Ovary (tissue), 10 donors: ENCODE measurements at places on chromosomes 5 and 9.

DNA sequence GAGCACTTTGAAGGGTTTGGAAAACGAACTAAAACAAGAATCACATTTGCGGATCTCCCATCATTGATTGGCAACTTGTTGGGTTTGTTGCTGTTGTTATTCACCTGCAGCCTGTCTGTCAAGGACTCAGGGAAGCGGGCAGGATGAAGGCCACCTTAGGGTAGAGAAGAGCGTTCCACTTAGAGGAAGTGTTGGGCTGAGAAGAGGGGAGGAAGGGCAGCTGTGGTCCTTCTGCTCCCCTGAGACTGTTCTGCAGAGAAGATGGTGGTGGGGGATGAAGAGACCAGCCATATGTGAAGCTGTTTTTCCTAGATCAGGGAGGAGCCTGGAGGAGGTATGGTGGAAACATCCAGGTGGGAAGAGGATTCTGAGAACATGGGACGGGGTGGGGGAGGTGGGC, 70.6 kb upstream of the CPEB4 start:
- no peak overlapping the region for H3K27ac ChIP-seq
- no peaks in the 10 kb centered on the region for H3K27me3 ChIP-seq
- DNase-seq: no peak
- H3K4me1 ChIP-seq: no peaks in the 10 kb centered on the region

DNA sequence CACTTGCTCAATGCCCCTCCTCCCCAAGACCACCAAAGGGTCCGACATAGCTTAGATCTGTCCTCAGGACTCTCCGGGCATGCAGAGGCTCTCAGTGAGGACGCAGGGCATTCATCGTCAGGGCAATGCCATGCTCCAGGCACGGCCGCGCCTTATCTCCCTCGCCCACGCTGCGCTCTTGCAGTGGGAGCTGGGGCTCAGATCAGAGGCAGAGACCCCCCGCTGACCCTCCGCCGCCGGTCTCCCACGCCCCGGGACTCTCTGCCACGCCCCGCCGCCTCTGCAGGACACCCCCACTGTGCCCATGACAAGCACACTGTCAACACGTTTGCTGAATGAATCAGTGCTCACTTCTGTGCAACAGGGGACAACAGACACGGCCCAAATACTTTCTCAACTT, 140.7 kb downstream of the ADAMTS2 start:
- DNase-seq: no peak
- H3K4me3 ChIP-seq: no peak overlapping the region
- H3K36me3 ChIP-seq: no peaks in the 10 kb centered on the region
- no peak overlapping the region for H3K27ac ChIP-seq
- no peaks in the 10 kb centered on the region for H3K4me1 ChIP-seq

DNA sequence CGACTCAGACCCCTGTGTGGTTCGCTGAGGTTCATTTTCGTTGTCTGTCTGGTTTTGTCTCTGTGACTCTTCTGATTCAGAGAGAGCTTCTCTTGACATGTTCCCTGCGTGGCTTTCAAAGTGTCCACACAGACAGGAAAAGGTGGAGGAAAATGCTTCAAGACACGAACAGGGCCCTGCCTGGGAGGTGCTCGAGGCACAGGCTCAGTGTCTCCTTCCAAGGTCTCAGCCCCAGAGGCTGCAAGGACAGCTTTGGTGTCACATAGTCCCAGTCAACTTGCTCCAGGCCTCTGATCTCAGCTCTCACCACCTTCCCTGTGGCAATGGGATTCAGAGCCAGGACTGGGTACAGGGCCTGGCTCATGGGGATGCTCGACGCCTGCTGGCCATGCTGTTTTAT, 51.6 kb upstream of the SARDH start:
- DNase-seq: no peak
- no peaks in the 10 kb centered on the region for H3K27me3 ChIP-seq
- no peak overlapping the region for H3K27ac ChIP-seq

DNA sequence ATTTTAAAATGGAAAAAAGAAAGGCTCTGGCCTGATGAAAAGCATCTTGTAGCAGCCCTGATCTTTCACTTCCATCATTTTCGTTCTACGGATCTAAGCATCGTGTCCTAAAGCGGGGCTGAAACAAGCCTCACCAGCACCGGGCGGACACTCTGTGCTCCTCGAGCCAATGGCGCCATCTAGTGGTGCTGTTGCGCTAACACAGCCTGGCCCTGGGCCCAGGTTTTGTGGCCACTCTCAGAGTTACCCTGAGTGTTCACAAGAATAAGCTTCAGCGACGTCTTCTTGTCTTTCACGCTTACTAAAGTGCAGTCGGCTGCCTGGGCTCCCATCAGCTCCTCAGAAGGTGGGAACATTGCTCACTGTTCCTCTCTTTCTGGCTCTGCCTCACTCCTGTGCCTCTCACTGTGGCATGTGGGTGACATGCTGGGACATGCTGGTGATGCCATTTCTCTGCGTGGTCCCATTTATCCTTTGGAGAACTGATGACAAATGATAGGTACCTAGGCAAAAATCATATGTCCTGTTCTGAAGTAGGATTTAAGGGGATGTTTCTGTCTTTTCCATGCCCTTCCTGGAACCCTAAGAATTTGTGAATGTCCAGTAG, 32.7 kb downstream of the DMRT3 start:
- H3K36me3 ChIP-seq: no peaks in the 10 kb centered on the region
- H3K27me3 ChIP-seq: no peaks in the 10 kb centered on the region
- H3K4me1 ChIP-seq: no peaks in the 10 kb centered on the region
- DNase-seq: peak; percentile 57
- H3K4me3 ChIP-seq: no peak overlapping the region

DNA sequence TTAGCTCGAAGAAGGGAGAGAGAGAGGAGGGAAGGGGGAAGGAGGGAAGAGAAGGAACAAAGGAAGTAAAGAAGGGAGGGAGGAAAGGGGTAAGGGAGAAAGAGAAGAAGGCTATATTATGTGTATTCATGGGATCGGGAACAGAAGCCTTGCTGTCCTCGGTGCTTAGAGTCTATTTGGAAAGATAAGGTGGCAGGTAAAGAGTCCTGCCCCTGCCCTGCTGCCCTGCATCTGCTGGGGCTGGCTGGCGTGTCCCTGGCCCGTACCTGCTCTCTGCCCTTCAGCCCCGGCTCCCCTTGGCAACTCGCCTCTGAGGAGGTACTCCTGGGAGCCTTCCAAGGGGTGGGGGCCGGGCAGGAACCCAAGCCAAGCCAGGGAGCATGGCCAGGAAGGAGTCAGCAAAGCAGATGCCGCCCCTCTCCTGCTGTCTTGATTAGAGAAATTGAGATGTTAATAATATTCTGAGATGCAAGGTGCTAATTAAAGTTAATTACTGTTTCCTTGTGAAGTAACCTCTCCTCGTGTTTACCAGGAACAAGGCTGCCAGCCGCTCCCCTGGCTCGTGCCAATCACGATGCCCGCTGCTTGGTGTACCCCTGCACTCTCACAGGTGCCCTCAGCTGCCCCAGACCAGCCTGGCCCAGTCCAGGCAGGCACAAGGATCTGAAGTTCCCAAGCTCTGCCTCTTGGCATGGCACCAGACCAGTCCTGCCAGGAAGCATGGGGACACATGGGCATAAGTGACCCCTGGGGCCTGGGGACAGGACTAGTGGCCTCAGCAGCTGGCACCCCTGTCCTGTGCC, 36.6 kb downstream of the PCDH1 start:
- DNase-seq: no peak
- no peaks in the 10 kb centered on the region for H3K36me3 ChIP-seq
- H3K4me3 ChIP-seq: no peak overlapping the region
- H3K27me3 ChIP-seq: no peaks in the 10 kb centered on the region
- H3K27ac ChIP-seq: no peak overlapping the region

- H3K4me3 ChIP-seq: no peak overlapping the region
- DNase-seq: no peak
- H3K4me1 ChIP-seq: peaks cover 2% of the 10 kb centered on the region
- H3K27ac ChIP-seq: no peak overlapping the region
Measured at GRCh38 chr5:137737349-137738131, 1.7 kb upstream of the KLHL3 start.

DNA sequence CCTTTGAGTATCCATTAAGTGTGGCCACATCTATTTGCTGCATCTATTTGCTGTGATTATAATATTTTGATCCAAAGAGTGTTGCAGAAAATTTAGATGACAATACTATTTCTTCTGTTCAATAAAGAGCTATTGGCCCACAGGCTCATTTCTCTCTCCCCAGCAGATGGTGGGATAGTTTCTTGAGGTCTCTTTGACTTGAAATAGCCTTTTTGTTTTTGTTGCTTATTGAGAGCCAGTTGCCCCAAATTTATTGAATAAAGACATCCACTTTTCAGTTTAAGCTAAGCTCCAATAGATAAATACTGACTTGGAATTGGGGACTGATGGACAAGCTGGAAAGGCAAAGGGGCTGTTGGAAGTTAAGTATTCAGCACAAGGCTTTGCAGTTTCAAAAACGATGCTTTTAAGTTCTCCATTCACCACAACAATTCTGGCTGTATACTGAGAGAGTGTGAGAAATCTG, 290.1 kb upstream of the MPDZ start:
- H3K27me3 ChIP-seq: no peaks in the 10 kb centered on the region
- no peak overlapping the region for H3K27ac ChIP-seq
- DNase-seq: no peak
- H3K4me1 ChIP-seq: peaks cover 7% of the 10 kb centered on the region

DNA sequence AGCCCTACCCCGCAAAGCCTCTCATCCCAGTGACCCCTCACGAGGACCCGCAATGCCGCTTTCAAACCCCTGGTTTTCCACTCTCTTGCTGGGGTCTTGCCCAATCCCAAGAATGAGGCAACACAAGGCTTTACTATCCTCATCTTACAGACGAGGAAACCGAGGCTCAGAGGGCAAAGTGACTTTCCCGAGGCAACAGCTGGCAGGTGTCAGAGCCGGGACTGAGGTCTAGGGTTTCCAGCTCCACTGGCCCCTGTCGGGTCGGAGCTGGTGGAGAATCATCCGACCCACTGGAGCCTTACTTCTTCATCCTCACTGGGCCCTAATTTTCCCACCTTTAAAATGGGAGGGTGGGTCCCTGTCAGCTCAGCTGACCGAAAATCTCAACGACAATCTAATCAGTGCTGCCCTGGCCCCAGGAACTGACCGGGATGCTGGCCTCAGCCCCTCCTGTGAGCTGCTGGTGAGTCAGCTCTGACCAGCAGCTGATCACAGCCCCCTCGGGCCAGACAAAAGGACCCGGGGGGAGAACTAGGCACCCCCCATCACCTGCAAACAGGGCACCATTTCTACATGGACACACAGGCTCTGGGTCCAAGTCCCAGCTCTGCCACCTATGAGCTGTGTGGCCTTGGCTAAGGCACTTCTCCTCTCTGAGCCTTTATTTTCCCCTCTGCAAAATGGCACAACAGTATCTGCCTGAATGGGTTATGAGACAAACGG, 72.7 kb upstream of the STXBP1 start:
- H3K27me3 ChIP-seq: no peaks in the 10 kb centered on the region
- DNase-seq: no peak
- peaks cover 32% of the 10 kb centered on the region for H3K4me1 ChIP-seq
- H3K36me3 ChIP-seq: no peaks in the 10 kb centered on the region
- H3K27ac ChIP-seq: peak overlapping the region; percentile 30
- no peak overlapping the region for H3K4me3 ChIP-seq

- no peak overlapping the region for H3K4me3 ChIP-seq
- no peaks in the 10 kb centered on the region for H3K36me3 ChIP-seq
- H3K4me1 ChIP-seq: no peaks in the 10 kb centered on the region
- H3K27me3 ChIP-seq: no peaks in the 10 kb centered on the region
- H3K27ac ChIP-seq: no peak overlapping the region
Measured at GRCh38 chr9:100216178-100216787, 117.2 kb downstream of the INVS start.

DNA sequence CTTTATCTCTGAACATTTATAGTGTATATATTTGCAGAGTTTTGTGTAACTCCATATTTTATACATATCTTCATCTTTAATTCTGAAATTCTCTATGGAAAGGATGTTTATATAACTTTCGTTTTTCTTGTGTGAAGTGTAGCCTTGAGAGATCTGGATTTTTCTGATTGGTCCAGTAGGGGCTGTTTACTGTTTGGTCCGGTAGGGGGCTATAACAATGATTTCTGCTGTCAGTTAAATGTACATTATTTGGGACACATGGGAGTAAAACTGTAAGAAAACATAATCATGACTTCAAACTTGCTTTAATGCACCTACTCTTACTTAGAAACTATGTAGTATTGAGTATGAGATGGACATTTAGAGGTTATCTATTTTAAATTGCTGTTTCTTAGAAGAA, 527.1 kb upstream of the ARRDC3 start:
- no peaks in the 10 kb centered on the region for H3K36me3 ChIP-seq
- no peaks in the 10 kb centered on the region for H3K27me3 ChIP-seq
- H3K4me1 ChIP-seq: no peaks in the 10 kb centered on the region
- no peak for DNase-seq
- no peak overlapping the region for H3K27ac ChIP-seq

- H3K4me1 ChIP-seq: no peaks in the 10 kb centered on the region
- no peaks in the 10 kb centered on the region for H3K27me3 ChIP-seq
- DNase-seq: no peak
- H3K4me3 ChIP-seq: no peak overlapping the region
Measured at GRCh38 chr5:95392593-95393182, 1.5 kb downstream of the FAM81B start.

DNA sequence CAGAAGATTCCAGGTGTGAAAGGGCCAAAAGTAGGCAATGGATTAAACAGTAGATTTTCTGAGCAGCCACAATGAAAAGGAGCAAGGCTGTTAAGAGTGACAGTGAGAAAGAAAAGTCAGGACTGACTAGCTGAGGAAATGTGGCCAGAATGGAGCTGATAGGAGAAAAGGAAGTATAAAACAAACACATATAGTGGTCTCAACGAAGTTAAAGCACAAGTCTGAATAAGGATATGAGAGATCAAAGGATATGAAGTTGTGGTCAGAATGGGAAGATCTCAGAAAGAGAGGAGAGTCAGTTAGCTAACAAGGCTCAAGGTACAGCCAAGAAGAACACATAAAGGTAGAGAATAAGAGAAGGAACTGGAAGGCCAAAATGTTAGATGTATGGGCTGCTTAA, 39.9 kb downstream of the FNIP1 start:
- no peak overlapping the region for H3K4me3 ChIP-seq
- H3K27ac ChIP-seq: no peak overlapping the region
- DNase-seq: no peak
- no peaks in the 10 kb centered on the region for H3K27me3 ChIP-seq
- peaks cover 16% of the 10 kb centered on the region for H3K4me1 ChIP-seq

DNA sequence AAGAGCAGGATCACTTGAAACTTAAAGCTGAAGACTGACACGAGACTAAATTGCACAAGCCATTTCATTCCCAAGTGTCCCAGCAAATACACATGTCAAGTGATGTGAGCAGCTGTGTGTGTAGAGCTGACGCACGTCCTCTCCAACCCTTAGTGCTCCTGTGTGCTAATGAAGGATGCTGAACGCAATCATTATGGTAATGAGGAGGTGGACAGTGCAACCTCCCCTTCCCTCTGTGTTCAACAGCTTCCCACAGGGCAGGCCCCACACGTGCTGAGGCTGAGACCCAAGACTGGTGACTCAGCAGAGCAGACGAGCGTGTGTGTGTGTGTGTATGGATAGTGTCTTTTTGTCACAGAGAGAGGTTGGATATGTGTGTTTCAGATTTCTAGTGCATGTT, 702.1 kb downstream of the SEMA5A start:
- no peak overlapping the region for H3K4me3 ChIP-seq
- no peaks in the 10 kb centered on the region for H3K36me3 ChIP-seq
- no peaks in the 10 kb centered on the region for H3K27me3 ChIP-seq
- H3K27ac ChIP-seq: no peak overlapping the region
